Activated CD4-positive, alpha-beta T cell treated with anti-CD3 and anti-CD28 coated beads, Interleukin-10, Interleukin-2, amounts not matched to agents 100 ng/mL and 50 ng/mL, durations not matched to agents 16 hours and 8 hours (primary cell): ENCODE measurements at places on chromosomes 1 and 21.

DNA sequence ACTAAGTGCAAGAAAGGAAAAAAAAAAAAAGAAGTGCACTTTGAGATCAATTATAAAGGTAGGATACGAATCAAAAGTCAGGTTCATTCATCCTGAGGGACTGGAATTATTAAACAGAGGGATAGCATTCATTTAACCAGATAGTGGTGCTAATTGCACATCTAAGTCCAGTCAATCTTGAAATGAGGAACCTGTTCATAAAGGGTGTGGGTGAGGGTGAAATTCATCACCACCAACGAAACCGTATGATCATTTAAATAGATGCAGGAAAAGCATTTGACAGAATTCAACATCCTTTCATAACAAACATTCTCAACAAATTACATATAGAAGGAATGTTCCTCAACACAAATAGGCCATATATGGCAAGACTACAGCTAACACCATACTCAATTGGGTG, 5.6 kb downstream of the CTSS start:
- no peak for DNase-seq

- DNase-seq, result no peak
These were observed 10.0 kb downstream of the FAM163A start for GRCh38 chr1:179753061-179753460.

DNA sequence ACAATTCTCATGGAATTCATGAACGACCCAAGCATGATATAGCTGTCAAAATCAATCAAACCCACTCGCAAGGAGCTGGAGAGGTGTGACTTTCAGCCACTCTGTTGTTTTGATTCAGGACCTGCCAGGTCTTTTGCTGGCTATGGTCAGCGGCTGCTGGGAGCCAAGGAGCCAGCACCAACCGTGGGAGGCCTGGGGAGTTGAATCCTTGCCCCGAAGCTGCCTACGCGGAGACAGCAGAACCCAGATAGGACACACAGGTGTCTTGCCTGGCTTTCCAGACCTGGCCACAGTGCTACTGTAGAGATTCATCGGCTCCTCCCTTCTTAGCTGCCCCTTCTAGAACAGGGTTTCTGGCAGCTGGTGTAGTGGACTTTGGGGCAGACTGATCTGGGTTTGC, 42.7 kb downstream of the ZSCAN20 start:
- no peak for DNase-seq

GRCh38 chr1:102897557-102897956, 210.8 kb downstream of the COL11A1 start:
- DNase-seq, result no peak

DNA sequence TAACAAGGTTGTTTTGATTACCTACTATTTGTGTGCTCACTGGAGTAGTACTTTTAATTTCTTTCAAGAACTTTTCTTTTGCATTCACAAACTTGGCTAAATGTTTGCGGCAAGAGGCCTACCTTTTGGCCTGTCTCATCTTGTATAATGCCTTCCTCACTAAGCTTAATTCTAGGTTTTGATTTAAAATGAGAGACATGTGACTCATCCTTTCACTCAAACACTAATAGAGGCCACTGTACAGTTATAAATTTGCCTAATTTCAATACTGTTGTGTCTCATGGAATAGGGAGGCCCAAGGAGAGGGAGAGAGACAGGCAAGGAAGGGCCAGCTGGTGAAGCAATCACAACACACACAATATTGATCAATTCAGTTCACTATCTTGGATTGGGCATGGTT, 66.1 kb downstream of the ZNF644 start:
- DNase-seq, result no peak

DNA sequence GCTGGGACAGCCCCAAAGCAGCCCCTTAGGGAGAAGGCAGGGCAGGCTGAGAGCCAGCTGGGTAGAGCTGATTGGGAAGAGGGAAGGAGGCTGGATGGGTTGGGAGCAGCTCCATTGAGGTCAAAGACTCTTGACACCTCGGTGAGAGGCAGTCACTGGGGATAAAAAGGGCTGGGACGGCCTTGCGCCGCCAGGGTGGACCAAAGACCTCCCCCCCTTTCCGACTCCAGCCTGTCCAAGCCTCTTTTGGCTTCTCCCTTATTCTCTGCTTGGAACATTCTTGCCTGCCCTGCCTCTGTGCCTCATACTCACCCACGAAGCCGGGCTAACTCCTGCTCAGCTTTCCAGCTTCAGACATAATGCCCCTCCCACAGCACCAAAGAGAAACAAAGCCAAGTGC, 51.1 kb downstream of the LRRC38 start:
- no peak for DNase-seq

DNA sequence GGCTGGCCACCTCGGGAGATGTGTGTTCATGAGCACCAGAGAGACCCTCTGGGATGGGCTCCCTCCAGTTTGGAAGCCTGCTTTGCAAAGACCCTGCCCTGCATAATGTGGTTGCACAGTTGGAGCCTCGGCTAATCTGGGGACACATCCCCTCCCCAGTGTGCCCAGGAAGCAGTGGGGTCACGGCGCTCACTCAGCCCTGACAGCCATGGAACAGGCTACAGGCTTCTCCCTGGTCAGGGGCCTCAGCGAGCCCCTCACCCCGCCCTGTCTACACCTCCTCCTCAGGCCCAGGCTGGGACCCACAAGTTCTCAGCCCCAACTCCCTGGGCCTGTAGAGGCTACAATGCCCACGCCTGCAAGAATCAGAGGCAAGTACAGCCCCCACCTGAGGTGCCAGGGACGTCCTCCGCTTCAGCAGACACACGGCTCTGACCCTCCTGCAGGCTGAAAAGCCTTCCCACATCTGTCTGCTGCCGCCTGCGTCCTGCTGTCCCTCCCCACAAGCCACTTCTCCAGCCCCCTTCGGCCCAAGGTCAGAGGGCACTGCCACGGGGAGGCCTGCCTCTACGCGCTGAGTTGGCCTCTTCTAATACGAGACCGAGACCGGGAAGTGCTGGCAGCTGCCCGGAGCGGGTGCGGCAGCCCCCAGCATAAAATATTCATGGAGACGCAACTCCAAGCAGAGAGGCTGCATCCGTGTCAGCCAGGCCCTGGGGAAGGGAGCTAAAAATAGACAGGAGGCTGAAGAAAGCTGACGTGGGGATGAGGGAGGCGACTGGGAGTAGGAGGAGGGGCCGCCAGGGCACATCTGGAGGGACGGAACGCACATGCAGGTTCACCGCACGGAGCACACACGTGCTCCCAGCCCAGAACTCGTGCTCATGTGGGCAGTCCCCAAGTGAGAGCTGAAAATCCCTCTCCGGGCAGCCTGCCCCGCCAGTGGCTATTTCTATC, 15.2 kb upstream of the GPR153 start:
- no peak for DNase-seq

DNA sequence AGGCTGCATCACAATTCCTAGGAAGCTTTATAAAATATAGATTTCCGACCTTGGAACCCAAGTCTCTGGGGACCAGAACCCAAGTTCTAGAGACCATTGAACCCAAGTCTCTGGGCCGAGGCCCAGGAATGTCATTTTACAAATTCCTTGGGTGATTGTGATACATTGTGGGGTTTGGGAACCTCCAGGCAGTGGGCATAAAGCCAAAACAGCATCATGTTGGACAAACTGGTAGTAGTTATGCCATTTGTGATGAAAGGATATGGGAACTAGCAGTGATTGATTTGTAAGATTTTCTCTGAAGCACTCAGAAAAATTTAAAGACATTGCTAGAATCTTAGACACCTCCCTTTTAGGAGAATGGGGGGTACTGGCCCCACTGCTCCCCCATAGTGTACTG, 160.2 kb downstream of the HIVEP3 start:
- no peak for DNase-seq

GRCh38 chr1:195173753-195174152, 1434.5 kb downstream of the KCNT2 start:
- no peak for DNase-seq

GRCh38 chr1:51238034-51238403, 1.9 kb downstream of the RNF11 start:
- no peak for DNase-seq

GRCh38 chr21:32921632-32922230, 104.0 kb upstream of the OLIG2 start:
- DNase-seq, result peak; percentile 40

DNA sequence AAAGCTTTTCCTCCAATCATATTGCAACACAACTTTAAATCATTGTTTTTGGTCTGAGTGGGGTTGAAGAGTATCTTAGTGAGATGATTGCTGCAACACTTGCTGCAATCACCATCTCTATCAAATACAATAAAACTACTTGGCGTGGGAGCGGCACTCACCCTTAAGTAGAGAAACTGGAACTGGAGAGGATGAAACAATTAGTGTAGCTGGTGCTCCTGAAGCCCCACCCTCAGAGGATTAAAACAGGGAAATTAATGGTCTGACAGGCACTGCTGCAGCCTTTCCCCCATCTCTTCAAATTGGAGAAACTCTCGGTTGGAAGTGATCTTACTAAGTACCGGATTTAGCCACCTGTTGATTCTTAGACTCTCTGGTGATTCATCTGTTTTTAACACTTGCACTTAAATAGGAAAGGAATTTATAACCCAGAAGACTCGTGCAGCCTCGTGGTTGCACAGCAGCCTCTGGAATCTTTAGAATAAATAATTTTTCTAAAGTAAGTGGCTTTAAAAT, 80.5 kb upstream of the KIF26B start:
- DNase-seq, result no peak

DNA sequence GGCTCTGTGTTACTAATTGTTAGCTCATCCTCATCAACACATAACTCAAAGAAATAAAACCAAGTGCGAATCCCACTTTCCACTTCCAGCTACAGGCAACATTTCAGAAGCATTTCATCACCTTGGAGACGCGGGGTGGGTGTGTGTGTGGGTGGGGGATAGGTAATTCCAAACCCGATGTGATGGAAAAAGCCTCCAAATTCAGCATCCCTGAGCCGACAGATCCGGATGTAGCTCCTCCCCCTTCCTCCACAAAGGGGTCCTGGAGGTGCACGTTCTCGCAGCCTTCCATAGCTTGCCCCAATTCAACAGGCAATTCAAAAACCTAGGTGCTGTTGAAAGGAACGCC, 486 bp downstream of the HSPA13 start:
- peak; percentile 44 for DNase-seq

GRCh38 chr1:168135921-168136708, 615 bp downstream of the GPR161 start:
- DNase-seq, result no peak

- no peak for DNase-seq
These were observed 979 bp downstream of the RASSF5 start for GRCh38 chr1:206508130-206508889.

- DNase-seq, result no peak
These were observed 255.9 kb downstream of the CACNA1E start for GRCh38 chr1:181739214-181739613.

DNA sequence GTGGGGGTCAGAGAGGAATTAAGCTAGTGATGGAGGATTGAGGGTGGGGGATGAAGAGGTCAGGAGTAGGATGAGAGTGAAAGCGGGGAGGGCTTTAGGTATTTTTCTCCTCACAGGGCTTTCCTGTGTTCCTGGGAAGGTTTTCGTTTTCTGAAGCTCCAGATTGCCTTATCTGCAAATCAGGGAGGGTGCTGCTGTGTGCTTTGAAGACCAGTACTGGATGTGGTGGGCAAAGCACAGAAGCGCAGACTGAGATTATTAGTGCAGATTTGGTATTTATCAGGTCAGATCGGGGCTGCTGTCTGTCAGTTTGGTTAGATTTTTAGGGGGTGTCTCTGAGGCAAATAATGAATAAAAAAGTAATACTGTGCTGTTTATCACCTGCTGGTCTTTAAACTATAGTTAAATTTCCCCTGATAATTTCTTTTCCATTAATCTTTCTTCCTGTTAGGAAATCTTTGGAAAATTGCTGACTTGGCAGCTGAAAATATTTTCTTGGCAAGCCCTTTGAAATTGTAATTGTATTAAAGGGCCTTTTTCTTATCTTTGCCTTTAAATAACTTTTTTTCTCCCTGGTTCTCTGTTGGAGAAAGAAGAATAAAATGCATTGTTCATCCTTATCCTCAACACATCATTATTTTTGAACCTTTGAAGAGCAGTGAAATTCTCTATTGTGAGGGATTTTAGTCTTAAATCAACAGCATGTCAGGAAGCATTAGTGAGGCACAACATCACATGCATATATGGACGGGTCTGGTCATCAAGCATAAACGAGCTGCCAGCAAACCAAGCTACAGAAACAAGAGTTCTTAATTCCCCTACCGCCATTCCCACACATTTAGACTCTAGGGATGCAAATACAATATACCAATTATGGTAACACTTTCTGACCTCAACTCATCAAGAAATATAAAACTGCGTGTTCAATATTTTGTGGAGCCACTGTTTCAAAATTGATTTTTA, 139.6 kb downstream of the S1PR1 start:
- DNase-seq, result no peak

DNA sequence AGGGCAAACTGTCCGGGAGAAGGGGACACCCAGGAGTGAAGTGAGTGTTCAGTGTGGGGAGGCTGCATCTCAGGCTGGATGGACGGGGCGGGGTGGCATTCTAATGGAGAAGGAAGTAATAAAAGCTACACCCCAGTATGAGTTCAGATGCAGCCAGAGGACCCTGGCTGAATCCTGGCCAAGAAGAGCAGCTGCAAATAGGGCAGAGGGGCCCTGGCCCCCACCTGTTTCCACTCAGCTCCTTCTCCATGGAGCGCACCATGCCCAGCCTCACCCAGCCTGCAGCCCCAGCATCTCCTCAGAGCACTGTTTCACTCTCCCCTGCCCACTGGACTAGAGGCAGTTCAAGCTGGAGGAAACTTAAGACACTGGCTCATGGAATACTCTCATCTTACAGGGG, 46.4 kb downstream of the KCND3 start:
- DNase-seq, result no peak

GRCh38 chr1:86239894-86240293, 83.3 kb upstream of the COL24A1 start:
- DNase-seq, result no peak

DNA sequence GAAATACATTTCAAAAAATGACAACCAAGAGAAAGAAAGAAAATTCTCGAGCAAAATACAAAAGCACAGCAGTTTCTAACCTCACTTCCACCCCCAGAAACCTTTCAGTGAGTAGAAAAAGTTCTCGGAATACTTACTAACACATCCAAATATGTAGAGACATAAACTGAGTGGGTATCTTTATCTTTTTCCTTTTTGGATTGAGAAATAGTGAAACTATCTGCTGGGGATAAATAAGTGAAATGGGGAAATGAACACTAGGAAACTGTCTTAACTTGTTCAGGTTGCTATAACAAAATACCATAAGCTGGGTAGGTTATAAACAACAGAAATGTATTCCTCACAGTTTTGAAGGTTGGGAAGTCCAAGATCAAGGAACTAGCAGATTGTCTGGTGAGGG, 72.0 kb downstream of the VCAM1 start:
- no peak for DNase-seq

DNA sequence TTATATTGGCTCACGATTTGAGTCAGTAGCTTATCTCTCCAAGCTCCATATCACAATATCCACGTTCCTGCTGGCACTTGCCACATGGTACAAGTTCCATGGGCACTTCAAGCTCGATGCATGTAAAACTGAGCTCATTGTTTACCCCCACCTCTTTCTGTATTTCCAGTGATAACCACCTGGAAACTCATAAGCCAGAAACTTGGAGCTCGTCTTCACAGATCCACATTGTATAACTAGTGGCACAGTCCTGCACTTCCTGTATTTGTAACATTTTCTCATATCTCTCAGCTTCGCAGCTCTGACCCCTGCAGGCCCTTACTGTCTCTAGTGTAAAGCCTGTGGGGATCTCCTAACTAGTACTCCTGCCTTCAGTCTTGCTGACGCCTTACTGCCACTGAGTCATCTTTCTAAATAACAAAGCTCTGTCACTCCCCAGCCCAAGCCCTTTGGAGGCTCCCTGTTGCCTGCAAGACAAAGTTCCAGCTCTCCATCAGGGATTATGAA, 6.5 kb upstream of the C2CD4D start:
- DNase-seq, result peak; percentile 79

- no peak for DNase-seq
These were observed 8.9 kb downstream of the MAPKAPK2 start for GRCh38 chr1:206693592-206693991.
